ENCODE measurements at places on chromosomes 3 and 15.
A peak's percentile ranks its signal among the peaks of the same experiment; 100 is the strongest.

DNA sequence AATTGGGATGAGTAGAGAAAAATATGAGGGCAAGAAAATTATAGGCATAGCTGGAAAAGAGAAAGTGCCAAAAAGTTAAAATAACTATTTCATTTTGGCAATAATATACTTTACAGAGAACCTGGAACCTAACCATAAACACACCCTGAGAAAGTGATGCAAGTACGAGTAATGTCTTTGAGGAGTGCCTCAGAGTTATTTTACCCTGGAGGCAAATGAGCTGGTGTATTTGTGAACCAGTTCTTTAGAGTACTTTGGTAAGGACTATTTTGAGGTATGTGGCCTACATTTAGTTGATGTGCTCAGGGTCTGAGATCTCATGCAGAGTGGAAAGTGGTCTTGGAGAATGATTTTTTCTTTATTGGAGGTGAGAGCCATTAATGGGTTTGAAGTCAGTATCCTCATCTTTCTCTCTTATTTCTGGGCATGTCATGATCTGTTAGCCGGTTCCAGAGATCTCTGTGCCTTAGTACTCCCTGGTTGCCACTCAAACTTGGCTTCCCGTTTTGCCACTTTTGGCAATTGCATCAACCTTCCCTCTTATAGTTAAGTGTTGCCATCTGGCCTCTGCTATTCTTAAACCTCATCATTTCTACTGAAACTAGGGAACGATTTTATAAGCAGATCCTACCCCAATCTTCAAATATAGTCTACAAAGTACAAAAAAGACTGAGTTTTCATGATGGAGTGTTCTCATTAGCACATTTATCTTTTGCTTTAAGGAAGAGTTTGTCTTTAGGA, 145.7 kb downstream of the EPHA6 start:
- DNase-seq = no peak

DNA sequence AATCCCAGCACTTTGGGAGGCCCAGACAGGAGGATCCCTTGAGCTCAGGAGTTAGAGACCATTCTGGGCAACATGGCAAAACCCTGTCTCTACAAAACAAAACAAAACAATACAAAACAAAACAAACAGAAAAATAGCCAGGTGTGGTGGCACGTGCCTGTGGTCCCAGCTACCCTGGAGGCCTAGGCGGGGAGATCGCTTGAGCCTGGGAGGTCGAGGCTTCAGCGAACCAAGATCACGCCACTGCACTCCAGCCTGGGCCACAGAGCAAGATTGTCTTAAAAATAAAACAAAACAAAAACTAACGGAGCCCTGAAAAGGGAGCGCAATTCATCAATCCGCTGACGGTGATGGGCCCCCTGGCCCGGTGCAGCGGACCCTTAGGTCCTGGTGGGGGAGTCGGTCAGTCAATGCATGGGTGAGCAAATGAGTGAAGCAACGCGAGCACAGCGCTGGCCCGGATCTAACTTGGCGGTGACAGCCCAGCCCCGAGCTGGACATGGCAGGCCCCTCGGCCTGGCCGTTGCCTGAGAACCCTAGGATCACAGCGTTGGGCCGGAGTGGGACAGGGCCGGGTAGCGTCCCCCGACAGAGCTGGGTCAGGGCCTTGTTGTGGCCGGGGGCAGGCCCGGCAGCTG, 52.4 kb upstream of the BLM start:
- no peak for DNase-seq

- DNase-seq = no peak
These were observed 799.9 kb downstream of the AGBL1 start for GRCh38 chr15:86879250-86880229.

DNA sequence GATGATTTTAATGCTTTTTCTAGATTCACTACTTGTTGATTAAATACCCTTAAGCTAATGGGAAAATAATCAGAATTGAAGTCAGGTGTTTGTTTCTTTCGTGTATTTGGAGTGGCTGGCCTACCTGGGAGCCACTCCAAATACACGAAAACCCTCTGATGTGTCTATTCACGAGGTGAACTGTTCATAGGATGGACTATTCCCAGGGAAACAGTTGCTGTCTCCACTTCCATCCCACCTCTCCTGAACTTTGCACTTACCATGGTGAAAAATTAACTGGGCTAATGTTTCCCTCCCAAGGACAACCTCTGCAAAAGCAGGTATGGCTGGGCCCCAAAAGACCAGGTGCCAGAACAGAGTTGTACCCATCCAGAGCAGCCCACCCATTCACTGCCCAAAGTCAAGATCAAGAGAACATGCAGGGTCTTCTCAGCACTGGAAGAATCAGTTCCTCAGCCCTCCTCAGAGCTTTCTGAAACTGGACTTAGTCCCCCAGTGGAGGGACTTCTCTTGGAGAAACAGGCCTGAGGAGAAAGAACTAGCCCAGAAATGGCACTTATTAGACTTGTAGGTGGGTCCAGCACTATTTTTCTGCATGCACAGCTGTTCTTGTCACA, 2.9 kb upstream of the SMAD3 start:
- DNase-seq = no peak

GRCh38 chr3:104460477-104461406, 906.0 kb upstream of the ALCAM start:
- no peak for DNase-seq

DNA sequence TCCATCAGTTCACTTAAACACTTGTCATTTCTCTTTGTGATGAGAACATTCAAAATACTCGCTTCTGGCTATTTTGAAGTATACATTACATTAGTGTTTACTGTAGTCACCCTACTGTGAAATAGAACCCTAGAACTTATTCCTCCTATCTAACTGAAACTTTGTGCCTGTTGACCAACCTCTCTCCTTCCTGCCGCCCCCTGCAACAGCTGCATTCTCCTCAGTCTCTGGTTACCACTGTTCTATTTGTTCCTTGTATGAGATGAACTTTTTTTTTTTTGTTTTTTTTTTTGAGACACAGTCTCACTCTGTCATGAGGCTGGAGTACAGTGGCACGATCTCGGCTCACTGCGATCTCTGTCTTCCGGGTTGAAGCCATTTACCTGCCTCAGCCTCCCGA, 2.9 kb downstream of the RAD51 start:
- no peak for DNase-seq

DNA sequence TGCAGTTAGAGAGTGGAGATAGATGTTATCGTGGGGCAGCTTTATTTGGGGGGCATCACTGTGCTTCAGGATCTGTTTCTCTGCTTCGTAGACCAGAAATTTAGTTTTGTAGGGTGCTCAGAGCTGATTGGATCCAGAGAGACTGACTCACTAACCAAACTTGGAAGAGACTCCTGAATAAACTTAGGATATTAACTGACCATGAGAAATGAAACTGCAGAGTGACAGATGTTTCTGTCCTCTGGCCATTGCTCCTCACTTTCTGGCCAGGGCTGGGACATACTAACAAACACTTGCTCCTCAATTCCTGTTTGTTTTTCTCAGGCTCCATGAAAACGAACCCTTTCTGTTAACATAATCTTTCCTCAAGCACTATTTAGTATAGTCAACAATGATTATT, 4.3 kb downstream of the ZNF592 start:
- DNase-seq = no peak

- no peak for DNase-seq
These were observed 4.0 kb downstream of the STX19 start for GRCh38 chr3:94024385-94024784.

- DNase-seq = no peak
These were observed 28.9 kb upstream of the KLHL6 start for GRCh38 chr3:183584246-183584913.

- DNase-seq = no peak
These were observed 44.5 kb downstream of the CP start for GRCh38 chr3:149177122-149177521.

GRCh38 chr3:4807381-4808280, 171.6 kb upstream of the BHLHE40 start:
- no peak for DNase-seq

- DNase-seq = no peak
These were observed 557.2 kb downstream of the NR2F2 start for GRCh38 chr15:96887730-96888129.

- no peak for DNase-seq
These were observed 16.2 kb downstream of the MBNL1 start for GRCh38 chr3:152284906-152285305.

GRCh38 chr3:150409512-150410310, 1.6 kb downstream of the TSC22D2 start:
- peak; percentile 48 for DNase-seq

DNA sequence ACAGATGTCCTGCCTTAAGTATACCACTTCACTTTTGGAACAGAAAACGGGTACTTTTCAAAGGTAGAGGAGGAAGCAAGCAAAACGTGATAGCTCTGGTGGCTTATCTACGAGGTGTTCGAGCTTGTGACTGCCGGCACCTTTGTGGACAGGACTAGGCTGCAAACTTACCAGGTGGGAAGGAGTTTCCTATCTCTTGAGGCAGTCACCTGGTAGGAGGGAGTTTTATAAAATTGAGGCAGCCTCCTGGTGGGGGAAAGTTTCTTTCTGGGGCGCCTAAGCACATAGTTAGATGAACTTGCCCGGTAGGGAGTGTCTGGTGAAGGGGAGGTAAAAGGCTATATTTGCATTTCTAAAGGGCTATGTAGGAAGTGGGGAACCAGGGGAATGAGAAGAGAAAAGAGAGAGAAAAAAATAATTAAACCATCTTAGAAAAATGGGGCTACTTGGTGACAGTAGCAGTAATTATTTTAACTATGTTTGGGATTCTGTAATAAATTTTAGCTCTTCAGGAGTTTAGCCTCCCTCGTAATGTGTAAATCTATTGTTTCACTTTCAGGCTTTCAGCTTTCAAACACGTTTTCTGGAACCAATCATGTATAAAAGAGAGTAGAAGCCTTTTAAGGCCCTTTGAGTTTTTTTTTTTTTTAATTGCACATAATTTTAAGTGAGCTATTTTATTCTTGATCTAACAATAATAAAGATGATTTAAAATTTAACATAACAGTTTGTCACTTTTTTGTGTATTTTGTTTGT, 131.0 kb downstream of the IL5RA start:
- DNase-seq = no peak

GRCh38 chr3:183428447-183429211, at the start of gene MCF2L2:
Gene MCF2L2, minus strand, starts transcription at chr3:183428619. Its CDS starts 642 bp downstream, at chr3:183427977.
- DNase-seq = peak; percentile 50

GRCh38 chr3:20462723-20463122, 276.7 kb upstream of the SGO1 start:
- DNase-seq = no peak

DNA sequence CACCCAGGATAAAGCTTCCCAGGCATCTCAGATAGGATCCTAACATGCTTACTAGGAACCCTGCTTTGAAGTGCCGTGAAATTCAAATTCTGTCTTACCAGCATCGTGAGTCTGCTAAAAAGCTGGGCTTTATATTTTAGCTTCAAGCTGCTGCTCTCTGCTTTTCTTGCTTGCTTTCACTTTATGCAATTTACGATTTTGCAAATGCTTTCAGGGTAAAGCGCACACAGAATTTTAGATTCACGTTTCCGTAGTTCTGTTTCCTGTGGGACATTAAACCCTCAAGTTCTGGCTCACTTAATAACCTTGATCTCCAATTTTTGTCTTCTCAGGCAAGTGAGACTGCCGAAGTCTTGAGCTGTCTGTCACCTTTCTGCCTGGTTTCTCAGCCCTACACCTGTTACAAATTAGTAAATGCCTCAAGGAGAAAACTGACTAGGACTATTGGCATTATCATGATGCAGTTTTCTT, 170.5 kb upstream of the TGFBR2 start:
- DNase-seq = no peak

DNA sequence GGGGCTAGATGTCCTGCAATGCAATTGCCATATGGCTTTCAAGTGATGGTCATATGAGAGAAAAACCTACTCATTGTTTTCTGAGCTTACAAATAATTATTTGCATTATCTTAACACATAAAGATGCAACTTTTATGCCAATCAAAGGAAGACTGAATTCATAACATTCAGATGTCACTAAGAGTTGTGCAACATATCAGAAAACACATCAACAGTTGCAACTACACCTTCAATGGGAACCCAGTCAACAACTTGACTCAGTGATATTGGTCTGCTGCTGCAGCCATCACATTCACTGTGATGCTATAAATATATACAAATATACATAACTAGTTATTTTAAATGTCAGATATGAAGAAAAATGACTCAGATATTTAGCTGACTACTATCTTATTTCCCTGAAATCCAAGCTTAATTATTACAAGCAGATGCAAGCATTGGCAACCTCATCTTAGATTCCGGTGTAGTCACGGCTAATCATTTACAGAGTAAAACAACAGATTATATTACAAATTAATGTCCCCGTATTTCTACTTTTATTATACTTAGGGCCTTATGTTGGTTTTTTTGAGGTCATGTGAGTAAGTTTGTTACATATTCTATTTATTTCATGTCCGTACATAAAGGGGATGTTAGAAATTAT, 23.7 kb downstream of the CNTN3 start:
- DNase-seq = no peak

DNA sequence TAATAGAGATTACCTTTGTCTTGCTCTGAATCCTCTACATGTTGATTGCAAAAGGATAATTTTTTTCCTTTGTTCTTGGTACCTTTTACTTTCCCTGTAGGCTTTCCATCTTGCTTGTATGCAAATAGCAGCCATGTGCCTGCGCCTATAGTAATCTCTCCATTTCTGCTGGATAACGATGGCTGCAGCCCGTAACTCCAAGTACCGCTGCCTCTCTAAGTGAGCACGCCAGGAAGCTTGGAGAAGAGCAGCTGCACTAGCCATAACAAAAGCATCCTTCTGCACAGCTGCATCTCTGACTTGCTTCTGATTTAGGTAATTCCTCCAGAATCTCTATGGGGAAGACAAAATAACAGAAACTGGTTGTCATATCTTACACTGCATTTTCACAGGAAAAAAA, 89.3 kb downstream of the NR2E3 start:
- DNase-seq = no peak

GRCh38 chr3:191412759-191413158, 48.2 kb upstream of the PYDC2 start:
- DNase-seq = no peak

DNA sequence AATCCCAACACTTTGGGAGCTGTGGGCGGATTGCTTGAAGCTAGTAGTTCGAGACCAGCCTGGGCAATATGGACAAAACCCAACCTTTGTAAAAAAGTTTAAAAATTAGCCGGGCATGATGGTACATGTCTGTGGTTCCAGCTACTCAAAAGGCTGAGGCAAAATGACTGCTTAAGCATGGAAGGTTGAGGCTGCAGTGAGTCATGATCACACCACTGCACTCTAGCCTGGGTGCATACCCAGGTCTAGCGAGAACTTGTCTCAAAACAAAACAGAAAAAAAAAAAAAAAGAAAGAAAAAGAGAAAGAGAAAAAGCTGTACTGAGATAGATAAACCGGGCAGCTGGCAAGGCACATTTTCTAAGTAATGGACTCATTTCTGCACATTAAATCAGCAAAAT, 10.6 kb downstream of the ARPP19 start:
- DNase-seq = peak; percentile 33

- DNase-seq = no peak
These were observed 65.6 kb upstream of the HEG1 start for GRCh38 chr3:125121246-125122010.

DNA sequence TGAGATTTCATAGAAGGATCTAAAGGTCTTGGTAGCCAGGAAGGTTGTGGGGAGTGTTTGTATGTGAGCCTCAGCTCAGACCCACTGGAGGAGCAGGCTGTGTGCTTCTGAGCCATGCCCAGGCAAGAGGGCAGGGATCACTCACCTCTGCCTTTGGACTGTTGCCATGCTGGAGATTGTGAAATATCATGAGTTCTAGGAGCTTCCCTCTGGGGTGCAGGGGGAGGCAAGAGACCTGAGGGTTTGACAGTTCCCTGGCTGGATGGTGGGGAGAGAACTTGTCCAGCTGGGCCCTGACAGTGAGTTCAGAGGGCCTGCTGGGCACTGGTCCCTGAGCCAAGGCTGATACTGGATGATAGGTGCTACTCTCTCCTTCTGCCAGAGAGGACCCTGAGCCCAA, 6.0 kb downstream of the SLC6A1 start:
- DNase-seq = no peak

- no peak for DNase-seq
These were observed 111.8 kb upstream of the DPH6 start for GRCh38 chr15:35657679-35658311.
